ENCODE measurements at places on chromosomes 12 and 14.

DNA sequence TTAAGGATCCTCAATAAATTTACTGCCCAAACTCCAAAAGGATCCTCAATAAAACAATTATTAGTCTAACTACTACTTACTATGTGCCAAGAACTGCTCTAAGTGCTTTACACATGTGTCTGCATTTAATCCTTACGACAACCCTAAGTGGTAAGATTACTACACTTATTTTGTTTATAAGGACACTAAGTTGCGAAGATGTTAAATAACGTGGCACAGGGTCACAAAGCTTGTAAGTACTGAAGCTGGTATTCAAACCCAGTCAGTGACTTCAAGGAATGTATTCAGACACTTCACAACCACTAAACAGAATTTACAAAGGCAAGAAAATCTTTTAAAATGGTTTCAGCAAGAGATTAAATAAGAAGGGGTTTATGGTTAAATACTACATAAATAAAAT lies 13.0 kb downstream of the FERMT2 start:
- DNase-seq: no peak

- DNase-seq: no peak
Measured at GRCh38 chr12:107129315-107129930, 36.1 kb upstream of the CRY1 start.

DNA sequence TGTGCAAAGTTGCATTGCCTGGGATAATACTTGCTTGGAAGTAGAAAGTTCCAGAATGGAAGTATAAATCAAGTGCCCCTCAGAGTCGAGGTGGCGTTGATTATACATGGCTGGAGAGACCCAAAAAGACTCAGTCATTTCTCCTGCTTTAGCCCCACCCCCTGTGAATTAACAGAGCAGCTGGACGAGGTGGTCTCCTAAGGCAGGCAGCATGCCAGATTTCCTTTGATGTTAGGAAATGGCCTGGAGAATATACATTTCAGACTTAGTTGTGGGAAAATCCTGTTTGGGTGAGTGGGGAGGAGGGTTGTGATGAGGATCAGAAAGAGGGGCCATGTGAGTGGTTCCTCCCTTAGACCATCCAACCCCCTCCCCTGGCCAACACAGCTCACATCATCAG lies 406.1 kb upstream of the TMPO start:
- DNase-seq: no peak

DNA sequence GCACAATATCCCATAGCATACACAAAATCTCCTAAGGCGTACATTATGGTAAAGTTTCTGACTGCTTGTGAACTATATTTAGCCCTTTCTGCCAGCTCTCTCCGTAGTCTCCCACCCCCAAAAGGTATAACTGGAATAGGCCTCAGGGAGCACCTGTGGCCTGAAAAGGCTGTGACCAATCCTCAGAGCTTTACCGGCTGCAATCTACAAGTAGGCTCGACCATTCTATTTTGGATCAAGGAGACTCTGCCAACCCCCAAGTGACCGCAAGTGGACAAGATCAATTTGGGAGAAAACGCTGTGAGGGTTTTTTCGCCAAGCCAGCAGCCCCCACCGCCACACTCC lies 1.2 kb downstream of the PPTC7 start:
- no peak for DNase-seq

DNA sequence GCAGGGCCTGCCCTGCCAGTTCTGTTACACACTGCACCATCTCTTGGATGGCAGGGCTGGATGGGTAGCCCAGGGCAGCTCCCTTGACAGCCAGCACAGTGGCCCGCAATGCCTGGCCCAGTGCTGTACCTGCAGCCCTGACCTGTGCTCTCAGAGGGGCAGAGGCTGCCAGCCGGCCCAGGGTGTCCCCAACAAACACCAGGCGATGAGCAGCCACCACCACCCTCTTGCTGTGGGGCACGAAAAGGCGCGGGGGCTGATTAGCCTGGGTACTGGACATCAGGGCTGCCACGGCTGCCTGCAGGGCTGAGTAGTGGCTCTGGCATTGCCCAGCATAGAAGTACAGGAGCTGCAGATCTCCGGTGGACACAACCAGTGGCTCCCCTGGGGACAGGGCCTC lies 4.6 kb upstream of the SLC22A17 start:
- no peak for DNase-seq

DNA sequence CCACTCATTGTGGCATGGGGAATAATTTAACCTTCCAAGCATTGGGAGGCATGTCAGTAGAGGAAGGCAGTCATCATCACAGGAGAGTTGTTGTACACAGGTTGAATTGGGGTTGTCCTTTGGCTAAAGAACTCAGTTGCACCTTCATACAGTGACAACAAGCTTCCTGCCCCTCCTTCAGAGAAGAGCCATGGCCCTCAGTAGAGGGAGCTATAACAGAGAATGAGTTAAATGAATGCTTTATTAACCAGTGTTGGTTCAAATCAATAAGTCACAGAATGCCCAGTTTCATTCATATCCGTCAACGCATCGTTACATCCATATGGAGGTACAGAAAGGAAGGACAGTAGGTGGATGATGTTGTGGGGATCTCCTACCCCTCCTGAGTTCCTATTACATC lies 4.8 kb downstream of the IFNG-AS1 start:
- no peak for DNase-seq

GRCh38 chr12:46459861-46460545 lies 87.4 kb upstream of the SLC38A2 start:
- no peak for DNase-seq

GRCh38 chr12:53755451-53755891 lies 3.7 kb upstream of the CISTR start:
- DNase-seq: no peak

- DNase-seq: no peak
Measured at GRCh38 chr12:39176356-39176755, 266.6 kb downstream of the KIF21A start.

DNA sequence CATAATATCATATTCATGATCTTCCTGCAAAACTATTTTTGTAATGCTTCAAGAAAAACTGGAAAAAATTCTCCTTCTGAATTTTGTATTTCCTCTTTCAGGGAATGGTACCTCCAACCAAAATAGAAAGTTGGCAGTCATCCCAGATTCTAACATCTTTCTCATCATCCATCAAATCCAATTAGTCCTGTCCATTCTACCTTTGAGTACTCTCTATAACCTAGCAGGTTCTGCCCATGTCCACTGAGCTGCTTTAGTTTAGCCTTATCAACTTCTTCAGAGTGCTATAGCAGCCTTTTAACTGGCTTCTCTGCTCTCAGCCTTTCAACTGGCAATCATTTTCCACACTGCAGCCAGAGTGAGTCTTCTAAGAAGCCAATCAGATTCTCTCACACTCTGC lies 236.2 kb downstream of the AKAP6 start:
- no peak for DNase-seq

GRCh38 chr14:92568621-92569479 lies 55.3 kb downstream of the RIN3 start:
- DNase-seq: no peak

All from NCI-H446 (cell line).